ENCODE measurements at places on chromosomes 7 and 10.

DNA sequence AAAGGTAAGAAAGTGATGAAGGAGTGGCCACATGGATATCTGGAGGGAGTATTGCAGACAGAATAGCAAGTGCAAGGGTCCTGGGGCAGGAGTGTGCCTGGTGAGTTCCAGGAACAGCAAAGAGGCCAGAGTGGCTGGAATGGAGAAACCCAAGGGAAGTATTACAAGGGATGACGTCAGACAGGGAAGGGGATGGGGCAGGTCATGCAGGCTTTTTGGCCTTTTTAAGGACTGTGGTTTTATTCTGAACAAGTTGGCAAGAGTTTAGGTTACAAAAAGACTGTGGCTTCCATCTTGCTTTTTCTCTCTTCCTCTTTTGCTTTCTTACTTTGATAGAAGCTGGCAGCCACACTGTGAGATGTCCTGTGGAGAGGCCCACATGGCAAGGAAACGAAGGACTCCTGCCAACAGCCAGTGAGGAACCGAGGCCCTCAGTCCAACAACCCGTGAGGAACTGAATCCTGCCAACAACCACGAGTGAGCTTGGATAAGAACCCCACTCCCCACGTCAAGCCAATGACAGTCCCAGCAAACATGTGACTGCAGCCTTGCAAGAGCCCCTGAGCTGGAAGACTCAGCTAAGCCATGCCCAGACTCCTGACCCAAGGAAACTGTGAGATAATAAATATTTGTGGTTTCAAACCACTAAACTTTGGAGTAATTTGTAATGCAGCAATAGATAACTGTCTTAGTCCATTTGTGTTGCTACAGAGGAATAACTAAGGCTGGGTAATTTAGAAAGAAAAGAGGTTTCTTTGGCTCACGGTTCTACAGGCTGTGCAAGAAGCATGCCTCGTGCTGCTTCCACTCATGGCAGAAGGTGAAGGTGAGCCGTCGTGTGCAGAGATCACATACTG is 19.8 kb upstream of the KDM7A start:
- DNase-seq: no peak

DNA sequence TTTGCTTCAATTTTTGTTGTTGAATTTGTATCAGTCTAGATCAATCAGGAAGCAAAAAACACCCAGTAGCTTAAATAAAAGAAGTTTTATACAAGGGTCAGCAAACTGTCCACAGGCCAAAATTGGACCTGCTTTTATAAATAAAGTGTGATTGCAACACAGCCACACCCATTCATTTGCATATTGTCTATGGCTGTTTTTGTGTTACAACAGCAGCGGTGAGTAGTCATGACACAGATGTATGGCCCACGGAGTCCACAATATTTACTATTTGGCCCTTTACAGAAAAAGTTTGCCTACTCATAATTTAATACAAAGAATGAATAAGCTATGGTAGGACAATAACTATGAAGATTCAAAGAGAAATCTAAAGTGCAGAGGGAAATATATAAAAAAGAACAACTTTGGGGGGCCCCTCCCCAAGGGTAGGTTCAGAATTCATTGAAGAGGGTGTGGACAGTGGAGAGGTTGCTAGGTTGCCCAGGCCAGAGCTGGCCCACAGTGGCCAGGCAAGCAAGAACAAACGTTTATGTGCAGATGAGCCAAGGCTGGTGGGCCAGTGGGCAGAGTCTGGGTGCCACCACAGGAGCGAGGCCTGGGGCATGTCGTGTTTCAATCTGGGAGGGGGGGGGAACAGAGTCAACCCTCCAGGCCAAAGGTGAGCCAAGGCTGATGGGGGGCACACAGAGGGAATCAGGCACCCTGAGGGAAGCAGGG is 47.0 kb upstream of the AMPH start:
- DNase-seq: no peak

GRCh38 chr10:125602825-125603224 is 80.1 kb downstream of the TEX36 start:
- DNase-seq: no peak

DNA sequence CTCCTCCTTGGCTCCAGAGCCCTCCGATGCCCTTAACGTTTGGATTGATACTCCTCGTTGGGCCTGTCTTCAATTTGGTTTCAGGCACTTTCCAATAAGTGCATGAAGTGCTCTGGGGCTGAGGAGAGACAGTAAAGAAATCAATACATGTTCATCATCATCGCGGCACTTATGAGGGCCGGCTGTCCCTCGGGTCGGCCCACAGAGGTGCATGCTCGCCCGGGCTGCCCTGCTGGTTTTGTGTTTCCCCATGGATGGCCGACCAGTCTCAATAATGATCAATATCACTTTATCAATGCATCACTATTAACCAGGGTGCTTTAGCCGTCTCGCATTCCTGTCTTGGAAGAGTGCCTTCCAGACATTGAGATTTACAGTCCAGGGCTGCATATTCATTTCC is 154.2 kb downstream of the EBF3 start:
- no peak for DNase-seq

GRCh38 chr7:79453558-79454360 is at the start of gene MAGI2:
Gene MAGI2 (minus strand): TSS chr7:79453667. CDS start chr7:79453320, 347 bp downstream.
- peak; percentile 13 for DNase-seq

DNA sequence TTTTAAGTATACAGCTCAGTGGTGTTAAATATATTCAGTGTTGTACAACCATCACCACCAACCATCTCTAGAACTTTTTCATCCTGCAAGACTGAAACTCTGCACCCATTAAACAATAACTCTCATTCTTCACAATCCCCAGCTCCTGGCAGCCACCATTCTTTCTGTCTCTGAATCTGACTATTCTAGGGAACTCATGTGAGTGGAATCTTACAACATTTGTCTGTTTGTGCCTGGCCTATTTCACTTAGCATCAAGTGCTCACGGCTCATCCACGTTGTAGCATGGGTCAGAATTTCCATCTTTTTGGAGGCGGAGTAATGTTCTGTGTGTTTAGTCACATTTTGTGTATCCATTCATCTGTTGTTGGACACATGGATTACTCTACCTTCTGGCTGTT is 40.8 kb upstream of the PFKFB3 start:
- no peak for DNase-seq

DNA sequence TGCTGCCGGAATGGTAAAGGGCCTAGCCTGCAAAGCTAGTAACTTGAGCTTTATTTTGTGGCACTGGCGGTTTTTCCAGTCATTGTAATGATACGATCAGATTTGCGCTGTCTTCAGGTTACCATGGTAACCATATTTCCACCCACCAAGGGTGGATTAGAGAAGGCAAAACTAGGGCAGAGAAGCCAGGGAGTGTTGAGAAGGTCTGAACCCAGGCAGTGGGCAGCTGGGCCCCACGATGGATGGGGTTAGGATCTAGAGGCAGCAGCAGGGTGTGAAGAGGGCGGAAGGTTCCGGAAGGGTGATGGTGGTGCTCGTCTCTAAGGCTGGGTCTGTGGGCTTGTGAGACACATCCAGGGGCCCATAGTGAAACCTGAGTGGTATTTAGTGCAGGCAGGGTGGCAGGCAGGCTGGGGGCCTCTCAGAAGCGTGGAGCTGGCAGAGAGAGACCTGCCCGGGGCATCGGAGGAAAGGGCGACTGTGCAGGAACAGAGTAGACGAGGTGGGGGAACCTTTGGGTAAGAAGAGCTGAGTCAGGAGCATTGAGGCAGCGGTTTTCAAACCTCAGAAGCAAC is 87.9 kb upstream of the GTF2I start:
- DNase-seq: no peak

DNA sequence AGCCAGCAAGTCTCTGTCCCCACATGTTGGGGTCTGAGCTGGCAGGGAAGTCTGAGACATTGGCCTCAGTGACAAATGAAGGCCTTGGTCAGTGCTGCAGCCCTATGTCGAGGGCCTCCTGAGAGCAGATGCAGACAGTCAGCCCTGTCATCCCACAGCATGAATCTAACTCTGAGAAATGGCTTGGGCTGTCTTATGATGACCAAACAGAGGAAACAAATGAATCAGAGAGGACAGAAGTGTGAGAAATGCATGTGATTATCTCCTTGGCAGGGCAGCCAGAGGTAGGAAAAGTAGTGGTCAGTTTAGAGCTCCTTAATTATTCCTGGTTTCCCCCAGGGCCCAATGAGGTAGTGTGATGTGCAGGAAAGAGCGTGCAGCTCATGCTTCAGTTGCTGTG is 287.6 kb downstream of the SORCS3 start:
- DNase-seq: no peak

- no peak for DNase-seq
Observed at GRCh38 chr7:28135315-28135714, 45.3 kb downstream of the JAZF1 start.

GRCh38 chr10:97842656-97843280 is 6.9 kb upstream of the GOLGA7B start:
- DNase-seq: no peak

DNA sequence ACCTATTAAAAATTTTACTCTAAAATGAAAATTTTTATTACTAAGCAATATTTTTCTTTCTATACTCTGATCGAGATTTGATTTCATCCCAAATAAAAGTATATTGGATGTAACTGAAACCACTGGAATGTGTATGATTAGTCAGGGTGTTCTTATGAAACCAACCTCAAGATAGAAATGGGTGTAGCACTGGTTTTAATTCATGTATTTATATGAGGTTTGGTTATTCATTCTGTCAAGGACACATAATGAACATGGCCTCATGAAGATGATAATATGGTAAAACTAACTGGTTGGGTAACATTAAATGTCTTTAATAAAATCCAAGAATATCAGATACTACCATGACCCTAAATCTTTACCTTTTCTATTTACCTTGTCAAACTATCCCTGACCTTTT is 197.7 kb downstream of the SEMA3A start:
- no peak for DNase-seq

DNA sequence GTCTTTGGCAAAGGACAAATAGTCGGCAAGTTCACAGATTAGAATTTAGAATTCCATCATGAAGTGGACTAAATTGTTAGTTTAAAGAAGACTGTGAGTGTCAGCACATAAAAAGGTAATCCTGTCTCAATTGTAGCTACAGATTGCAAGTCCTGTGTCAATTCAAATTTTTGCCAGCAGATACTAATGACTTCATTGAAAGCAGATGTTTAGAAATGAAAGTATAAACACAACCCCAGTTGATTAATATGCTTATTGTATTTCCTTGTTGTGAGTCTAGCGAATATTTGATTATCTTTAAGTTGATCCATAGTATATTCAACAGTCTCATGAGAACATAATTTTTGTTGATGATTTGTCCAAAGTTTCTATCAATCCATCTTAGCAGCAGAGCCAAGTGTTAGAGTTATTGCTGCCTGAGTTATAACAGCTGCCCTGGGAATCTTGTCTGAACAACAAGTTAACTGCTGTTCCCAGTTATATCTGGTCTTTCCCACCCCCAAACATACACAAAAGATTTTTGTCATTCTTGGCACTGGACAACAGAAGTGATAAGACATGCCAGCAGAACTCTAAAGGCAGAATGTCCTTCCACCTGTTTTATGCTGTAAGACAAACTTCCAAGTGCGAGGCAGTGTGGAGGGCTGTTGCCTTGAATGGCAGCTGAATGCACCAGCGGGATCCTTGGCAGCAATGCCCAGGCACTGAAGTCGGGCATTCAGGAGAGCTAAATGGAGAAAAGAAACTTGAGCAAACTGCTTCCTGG is 21.3 kb upstream of the HERPUD2 start:
- DNase-seq: no peak

- DNase-seq: no peak
Observed at GRCh38 chr7:97871659-97872024, 566 bp downstream of the ASNS start.

GRCh38 chr10:43042503-43043341 is 34.1 kb upstream of the RET start:
- no peak for DNase-seq

DNA sequence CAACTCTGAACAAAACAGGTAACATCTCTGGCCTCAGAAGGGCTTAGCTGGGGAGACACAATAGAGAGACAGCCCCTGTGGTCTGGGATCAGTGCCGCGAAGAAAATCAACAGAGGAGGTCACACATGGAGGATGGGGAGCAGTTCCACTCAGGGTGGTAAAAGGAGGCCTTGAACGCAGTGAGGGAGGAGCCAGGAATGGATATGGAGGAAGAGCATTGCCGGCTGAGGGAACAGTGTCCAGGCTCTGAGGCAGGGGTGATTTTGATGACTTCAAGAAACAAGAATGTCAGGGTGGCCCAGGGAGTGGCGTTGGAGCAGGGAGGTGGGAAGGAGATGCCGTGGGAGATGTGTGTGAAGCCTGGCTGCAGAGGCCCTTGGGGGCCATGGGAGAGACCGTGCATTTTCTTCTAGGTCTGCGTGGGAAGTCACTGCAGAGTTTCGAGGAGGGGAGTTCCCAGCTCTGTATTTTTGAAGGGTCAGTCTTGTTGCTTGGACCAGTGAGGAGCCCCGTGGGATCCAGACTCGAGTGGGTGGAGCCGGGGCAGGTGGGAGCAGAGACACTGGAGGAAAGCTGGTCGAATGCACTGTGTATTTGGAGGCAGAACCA is 35.7 kb upstream of the SH2D4B start:
- no peak for DNase-seq

- no peak for DNase-seq
Observed at GRCh38 chr7:138151731-138152577, 75.7 kb downstream of the AKR1D1 start.

- DNase-seq: no peak
Observed at GRCh38 chr7:50954716-50955115, 172.0 kb upstream of the GRB10 start.

DNA sequence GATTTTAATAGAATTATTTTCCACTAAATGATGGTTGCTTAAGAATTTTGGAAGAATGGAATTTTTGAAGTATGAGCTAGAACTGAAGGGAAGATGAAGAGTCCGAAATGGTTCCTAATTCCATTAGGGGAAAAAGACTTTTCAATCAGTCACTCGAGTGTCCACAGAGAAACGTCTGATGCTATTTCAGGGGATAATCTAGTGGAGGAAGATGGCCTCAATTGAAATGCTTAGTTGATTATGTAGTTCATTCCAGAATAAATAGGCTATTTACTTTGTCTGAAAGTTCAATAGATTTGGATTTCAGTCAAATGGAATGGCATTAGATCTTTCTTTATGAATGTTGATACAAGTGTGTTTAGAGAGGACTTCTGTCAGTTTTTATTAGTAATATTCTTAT is 365.4 kb downstream of the NRG3 start:
- no peak for DNase-seq

DNA sequence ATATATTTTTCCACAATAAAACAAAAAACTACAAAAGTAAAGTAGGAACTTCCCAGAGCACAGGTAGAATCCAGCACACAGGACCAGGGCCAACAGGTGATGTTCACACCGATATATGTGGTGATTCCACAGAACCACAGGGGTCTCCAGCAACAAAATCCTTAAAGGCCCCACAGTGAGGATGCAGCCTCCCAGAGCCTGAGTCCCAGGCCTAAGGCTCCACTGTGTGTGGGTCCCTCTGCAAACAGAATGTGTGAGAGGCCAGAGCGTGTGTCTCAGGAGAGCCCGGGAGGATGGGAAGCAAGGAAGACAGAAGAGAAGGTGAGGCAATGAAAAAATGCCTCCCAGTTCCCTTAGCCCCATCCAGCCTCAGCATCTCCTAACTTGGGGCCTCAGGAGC is 173.9 kb downstream of the GRID1 start:
- DNase-seq: no peak

- no peak for DNase-seq
Observed at GRCh38 chr7:5774790-5775189, 6.7 kb downstream of the RNF216 start.

Measured in GM13977 (cell line).